ENCODE measurements at places on chromosomes 1 and 21.

DNA sequence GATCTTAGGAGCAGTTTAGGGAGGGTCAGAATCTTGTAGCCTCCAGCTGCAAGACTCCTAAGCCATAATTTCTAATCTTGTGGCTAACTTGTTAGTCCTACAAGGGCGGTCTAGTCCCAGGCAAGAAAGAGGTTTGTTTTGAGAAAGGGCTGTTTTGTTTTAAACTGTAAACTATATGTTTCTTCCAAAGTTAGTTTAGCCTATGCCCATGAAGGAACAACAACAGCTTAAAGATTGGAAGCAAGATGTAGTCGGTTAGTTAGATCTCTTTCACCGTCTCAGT lies 62.0 kb downstream of the SLC16A1 start:
- no peak for DNase-seq

GRCh38 chr1:182617734-182618351 lies 13.7 kb upstream of the RGS16 start:
- DNase-seq, result no peak

- DNase-seq, result no peak
These were observed 143.1 kb downstream of the TGFBR3 start for GRCh38 chr1:91742848-91743292.

DNA sequence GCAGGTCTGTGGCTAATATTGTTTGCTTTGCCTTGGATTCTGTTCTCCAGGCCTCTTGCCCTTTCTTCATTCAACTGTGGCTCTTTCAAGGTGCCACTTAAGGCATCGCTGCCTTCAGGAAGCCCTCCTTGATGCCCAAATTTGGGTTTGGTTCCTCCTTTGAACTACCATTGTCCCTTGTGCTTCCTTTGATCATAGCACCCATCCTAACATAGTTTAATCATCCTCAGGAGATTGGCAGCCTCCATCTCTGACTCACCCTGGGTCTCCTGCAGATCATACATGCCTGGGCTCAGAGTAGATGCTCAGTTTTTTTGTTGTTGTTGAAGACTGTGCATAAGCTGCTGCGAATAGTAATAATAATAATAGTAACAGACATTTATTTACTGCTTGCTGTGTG lies 54.4 kb upstream of the ACOT11 start:
- DNase-seq, result no peak

DNA sequence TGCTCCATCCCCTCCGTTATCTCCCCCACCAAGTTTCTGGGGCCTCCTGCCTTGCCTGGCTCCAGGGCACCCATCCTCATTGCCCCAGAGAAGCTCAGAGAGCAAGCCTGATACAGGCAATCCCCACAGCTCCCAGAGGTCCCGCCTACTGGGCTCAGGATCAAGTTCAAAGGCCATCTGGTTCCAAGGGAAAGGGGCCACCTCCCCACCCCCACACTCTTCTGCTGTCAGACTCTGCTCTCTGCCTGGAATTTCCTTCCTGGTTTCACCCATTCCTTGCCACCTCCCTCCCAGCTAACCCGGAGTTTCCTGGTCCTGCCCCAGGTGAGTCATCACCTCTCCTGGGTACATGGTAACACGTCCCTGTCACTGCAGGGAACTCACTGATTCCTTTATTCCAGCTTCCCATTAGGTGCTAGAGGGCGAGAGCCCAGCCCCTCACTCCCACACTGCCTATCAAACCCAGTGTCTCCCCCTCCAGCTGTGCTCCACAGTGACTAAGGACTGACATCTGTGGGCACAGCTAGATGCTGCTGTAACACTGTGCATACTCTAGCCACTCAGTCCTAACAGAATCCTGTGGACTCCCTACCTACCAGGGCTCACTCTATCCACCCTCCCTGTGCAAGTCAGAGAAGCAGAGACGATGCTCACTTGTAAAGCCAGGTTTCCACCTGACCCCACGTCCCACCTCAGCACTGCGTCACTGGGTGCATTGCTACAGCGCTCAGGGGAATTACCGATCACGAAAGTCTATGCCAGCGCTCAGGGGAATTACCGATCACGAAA lies 21.8 kb downstream of the RSPH1 start:
- no peak for DNase-seq

- DNase-seq, result no peak
These were observed 1287.4 kb upstream of the B3GALT2 start for GRCh38 chr1:194473766-194474165.

DNA sequence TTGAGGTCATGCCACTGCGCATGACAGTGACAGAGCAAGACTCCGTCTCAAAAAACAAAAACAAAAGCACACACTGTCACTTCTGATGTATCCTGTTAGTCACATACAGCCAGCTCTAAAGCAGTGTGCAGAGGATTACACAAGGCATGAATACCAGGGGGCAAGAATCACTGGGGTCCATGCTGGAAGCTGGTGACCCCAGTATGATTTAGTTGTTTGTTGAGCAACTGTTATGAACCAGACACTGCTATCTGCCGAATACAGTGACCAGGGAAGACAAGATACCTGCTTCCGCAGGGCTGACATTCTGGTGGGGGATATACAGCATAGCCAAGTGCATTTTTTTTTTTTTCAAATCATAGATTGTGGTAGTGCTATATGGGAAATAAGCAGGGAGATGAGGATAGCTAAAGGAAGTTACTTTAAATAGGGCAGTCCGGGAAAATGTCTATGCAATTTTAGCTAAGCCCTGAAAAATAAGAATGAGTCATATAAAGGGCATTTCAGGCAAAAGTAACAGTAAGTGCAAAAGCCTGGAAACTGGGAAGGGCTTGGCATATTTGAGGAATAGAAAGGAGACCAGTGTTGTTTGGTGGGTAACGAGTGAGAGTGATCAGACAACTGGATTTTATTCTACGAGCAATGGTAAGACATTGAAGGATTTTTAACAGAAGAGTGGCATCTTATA lies 69.7 kb downstream of the ADSS2 start:
- DNase-seq, result no peak

DNA sequence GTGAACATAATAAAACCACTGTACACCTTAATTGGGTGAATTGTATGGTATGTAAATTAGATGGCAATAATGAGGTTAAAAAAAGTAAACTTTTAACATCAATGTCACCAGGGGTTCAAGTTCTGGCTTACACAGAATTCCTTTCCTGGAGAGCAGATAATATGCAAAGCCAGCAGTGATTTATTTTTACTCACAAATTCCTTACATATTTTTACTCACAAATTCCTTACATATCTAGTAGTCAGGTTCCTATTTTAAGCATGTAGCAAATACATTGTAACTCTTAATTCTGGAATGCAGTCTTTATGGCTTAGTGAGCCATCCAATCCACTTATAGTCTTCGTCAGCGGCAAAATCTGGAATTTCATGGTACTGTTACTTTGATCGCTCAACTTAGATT lies 1.3 kb upstream of the UBE4B start:
- DNase-seq, result no peak

DNA sequence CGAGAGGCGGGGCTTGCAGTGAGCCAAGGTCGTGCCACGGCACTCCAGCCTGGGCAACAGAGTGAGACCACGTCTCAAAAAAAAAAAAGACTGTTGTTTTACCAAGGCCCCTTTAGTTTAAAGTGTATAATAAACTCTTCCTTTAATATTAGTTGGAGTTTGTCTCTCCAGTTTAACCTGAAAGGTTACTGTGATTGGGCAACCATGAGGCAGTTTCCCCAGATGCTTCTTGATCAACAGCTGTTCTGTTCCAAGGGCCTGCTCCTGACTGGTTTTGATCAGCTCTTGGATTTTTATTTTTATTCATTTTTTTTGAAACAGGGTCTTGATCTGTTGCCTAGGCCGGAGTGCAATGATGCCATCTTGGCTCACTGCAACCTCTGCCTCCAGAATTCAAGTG lies 18.1 kb upstream of the C2CD2 start:
- no peak for DNase-seq

- DNase-seq, result no peak
These were observed 50.3 kb downstream of the CHD1L start for GRCh38 chr1:147292631-147293251.

DNA sequence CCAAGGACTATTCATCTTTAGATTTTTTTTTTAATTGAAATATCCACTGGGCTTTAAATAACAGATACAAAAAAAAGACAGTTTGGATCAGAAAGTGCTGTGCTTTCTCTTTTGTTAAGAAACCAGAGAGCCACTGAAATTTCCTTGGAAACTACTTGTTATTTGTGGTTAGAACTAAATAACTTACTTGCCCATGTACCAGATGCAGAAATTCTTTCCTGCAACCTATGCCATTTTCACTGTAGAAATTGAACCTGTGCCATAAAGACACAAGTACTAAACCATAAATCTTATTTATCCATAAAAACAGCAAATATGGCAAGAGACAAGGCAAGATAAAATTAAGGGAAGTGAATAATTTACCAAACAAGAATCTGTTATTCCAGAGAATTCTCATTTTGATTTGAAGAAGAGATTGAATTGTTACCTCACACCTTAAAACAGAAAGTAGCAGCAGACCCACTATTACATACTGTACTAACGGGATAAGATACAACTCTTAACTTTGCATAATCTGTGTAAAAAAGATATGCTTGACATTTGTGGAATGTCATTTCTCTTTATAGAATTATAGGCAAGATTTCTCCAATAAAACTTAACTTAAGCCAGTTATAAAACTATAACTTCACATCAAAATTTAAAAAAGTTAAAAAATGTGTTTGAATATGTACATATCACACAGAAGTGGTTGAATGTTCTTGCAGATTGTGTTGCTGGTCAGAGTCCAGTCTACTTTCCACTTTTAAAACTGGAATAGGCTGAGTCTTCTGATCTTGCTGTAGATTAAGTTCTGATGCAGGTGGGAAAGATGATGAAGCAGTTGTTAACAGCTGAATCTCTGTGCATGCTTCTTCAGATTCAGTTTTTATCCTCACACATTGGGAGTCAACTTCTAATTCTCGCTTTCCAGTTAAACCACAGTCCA lies 6.3 kb upstream of the PHTF1 start:
- DNase-seq, result no peak

- DNase-seq, result peak; percentile 84
These were observed 41.9 kb upstream of the TNFRSF1B start for GRCh38 chr1:12124693-12125421.

GRCh38 chr1:33692206-33693188 lies 171.4 kb upstream of the HMGB4 start:
- no peak for DNase-seq

DNA sequence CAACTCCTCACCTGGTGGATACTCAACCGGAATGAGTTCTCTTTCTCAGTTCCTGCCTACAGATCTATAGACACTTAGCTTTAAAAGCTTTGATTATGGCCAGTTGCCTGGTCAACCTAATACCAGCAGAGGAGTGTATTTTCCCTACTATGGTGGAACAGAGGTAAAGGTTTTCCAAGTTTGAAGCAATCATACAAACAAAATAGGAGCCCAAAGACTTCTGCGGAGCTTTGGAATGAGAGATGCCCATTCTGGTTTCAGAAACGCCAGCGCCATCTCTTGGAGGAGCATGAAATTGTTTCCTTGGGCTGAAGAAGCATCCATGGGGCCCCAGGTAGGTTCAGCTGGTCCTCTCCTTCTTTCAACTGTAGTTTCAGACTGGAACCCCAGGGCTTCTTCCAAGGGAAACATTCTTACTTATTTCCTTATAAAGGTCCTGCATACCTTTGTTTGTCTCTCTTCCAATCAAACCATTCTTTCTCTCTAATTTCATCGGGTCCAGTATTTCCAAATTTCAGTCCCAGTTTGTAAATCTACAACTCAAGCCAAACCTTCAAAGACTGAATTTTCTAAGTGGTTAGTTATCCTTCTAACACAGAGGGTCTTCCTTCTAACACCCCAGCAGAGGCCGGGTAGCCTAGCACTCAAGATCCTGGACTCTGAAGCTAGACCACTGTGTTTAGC lies 95.9 kb downstream of the KCNJ15 start:
- peak; percentile 74 for DNase-seq

DNA sequence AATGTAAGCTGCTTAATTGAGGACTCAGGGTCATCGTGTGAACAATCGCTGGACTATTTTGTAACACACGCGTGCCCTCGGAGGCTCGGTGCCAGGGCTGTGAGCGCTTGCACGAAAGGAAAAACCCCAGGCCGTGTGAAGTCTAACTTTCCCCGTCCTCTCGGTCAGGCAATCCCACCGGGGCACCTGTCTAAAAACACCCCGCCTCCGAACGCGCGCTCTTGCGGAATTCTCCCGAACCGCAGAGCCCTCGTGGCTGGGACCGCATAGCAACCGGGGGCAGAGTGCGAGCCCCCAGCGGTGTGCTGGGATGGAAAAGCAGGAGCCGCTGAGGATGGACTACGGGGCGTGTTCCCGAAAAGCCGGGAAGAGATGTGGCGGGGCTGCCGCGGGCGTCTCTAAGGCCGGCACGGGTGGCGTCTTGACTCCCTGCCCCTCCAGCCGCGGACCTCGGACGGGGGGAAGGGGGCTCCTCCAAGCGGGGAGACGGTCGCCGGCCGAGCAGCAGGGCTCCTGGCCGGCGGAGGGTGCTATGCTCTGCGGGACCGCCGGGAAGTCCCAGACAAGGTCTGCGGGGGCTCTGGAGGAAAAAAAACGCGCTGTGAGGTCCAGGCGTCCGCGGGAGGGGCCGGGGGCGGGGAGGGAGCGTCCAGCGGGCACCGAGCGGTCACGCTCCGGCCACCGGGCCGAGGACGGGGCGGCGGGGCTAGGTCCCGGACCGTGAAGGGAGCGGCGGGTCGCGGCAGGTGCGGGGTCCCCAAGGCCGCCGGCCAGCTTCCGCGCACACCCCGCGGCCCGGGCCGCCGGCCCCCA lies 936 bp downstream of the ZBTB21 start:
- peak; percentile 59 for DNase-seq

DNA sequence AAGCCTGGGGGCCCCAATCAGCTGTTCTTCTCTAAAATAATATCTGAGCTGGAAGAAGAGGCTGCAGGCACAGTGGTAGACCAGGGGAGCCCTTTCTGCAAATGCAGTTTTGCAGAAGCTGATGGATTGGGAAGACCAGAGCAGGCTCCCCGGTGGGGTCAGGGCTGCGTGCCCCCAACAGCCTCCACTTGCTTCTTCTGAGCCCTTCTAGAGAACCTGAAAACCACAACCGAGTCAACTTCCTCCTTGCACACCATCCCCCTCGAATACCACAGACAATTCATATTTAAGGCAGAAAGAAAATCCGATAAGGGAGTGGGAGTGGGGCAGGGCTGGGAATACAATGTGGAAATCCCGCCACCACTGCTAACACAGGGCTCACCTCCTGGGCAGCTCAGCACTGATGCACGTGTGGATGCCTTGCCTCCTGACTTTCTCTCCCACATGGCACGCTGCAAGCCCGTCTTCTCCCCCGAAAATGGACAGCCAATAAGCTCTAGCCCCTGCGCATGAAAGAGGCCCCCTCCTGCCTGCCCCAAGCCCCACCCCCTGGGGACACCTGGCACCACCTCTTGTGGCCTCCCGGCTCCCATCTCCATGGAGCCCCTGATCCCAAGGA lies 25.4 kb upstream of the ALDH4A1 start:
- peak; percentile 67 for DNase-seq
